ENCODE measurements at places on chromosomes 3 and 15. TPM values are rescaled to one million over a fixed set of nuclear protein-coding genes. Genes with fewer than 3 reads are reported as not detected.

DNA sequence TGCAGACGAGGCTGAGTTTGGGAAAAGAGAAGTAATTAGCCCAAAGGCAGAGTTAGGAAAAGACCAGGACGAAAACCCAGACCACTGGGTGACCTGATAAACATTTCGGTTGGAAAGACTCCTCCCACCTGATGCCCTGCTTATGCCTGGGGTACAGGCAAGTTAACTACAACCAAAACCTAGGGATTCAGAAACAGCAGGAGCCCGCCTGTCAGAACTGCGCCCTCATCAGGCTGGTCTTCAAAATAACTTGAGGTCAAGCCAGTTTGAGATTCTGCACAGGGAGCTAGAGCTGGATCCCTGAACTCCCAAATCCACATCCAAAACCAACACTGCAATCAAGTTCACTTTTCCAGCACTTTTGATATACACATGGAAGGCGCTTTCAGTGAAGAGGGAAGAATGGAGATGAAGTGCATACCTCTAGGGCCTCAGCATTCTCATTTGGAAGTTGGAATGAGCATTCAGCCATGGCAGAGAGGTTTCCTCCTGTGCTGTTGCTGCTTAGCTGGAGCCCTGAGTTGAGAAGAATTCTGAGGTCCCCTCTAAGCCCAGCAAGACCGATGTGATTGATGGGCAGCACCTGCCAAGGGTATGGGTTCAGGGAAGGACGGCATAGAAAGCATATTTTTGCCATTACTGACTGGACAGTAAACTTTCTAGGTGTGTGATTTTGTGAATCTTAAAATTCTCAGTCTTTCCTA, 11.6 kb downstream of the TSEN2 start:
- peaks cover 20% of the 10 kb centered on the region for H3K36me3 ChIP-seq
- DNase-seq: no peak
- H3K4me1 ChIP-seq: no peaks in the 10 kb centered on the region
- H3K27ac ChIP-seq: no peak overlapping the region
- no peaks in the 10 kb centered on the region for H3K27me3 ChIP-seq

DNA sequence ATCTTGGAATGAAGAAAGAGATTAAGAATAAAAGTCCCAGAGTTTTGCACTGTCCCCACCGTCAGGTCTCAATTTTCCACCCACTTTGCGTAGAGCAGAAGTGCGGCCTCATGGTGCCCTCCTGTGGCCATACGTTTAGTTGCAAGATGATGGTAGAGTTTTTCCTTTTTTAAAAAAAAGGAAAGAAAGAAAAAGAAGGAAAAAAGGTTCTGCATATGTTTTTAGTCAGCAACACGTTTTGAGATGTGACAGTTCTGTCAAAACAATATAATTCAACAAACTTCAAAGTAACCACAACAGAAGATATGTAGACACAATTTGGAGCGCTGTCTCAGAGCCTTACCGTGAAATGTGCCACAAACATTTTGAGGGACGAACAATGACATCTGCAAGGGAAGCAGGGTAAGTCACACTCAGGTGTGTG, 24.6 kb downstream of the EBLN2 start:
- no peak overlapping the region for H3K27ac ChIP-seq
- peak; percentile 66 for DNase-seq
- H3K4me3 ChIP-seq: no peak overlapping the region
- H3K4me1 ChIP-seq: no peaks in the 10 kb centered on the region
- no peaks in the 10 kb centered on the region for H3K36me3 ChIP-seq

GRCh38 chr3:17443142-17443541, 299.3 kb downstream of the TBC1D5 start:
- DNase-seq: no peak
- H3K27me3 ChIP-seq: no peaks in the 10 kb centered on the region
- H3K27ac ChIP-seq: no peak overlapping the region
- peaks cover 1% of the 10 kb centered on the region for H3K36me3 ChIP-seq

DNA sequence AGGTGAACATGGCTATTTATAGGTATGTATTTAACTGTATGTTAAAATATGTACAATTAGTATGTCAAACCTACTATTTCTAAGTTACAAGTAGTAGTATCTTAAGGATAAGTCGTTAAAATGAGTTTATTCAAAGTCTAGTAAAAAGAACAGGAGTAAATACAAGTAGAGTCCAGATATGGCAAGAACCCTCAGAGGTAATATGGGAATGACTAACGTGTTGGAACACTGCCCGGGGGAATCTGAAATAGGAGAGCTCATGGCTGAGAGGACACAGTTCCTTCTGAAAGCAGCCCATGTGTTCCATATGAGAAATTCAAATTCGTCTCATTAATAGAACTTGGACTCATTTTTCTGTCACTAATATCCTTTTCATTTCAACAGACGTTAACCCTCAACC, 158.8 kb downstream of the CLSTN2 start:
- no peaks in the 10 kb centered on the region for H3K36me3 ChIP-seq
- H3K4me1 ChIP-seq: no peaks in the 10 kb centered on the region
- DNase-seq: peak; percentile 32

DNA sequence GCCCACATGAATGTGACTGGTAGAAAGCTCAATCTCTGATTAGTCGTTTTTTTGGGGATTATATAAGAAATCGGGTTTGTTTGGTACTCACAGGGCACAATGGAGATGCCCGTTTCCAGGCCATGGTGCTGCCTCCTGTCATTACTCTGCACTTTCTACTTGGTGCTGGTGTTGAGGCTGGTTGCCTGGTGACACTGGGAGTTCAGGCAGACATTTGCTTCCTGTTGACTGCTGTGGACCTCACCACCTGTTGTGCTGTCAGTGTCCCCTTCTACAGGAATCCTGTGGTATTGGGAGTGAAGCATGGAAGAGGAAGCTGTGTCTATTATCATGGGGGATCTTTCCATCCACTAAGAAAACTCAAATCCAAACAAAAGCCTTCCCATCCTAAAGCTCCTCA, 227.2 kb upstream of the TBL1XR1 start:
- H3K27ac ChIP-seq: no peak overlapping the region
- peaks cover 2% of the 10 kb centered on the region for H3K4me1 ChIP-seq
- no peak for DNase-seq
- H3K4me3 ChIP-seq: no peak overlapping the region
- H3K36me3 ChIP-seq: no peaks in the 10 kb centered on the region

DNA sequence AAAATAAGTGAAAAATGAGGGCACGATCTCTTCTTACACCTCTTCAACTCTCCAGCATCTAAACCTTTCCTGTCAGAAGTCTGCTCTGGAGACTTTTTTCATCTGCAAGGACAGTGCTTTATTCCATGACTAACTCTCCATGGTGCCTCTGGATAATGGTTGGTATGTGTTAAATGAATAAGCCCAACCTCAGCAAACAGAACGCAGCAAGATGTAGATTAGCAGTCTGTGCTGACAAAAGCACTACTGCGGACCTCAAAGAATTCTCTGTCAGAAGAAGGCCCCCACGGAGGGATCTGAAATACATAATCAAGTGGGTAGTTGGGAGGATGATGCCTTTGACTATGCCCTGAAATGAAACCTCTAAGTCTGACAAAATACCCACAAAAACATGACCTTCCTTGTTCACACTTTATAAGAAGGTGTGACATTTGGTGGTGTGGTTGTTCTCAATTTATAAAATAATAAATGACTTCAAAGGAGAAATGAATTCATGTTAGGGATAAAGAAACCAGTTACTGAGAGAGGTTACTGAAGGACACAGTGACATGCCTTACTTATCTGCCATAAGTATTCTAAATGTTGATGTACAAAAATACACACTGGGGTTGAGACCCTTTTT, 43.2 kb upstream of the ADCY5 start:
- no peak overlapping the region for H3K27ac ChIP-seq
- H3K27me3 ChIP-seq: no peaks in the 10 kb centered on the region
- no peak for DNase-seq
- H3K4me3 ChIP-seq: no peak overlapping the region
- no peaks in the 10 kb centered on the region for H3K4me1 ChIP-seq

DNA sequence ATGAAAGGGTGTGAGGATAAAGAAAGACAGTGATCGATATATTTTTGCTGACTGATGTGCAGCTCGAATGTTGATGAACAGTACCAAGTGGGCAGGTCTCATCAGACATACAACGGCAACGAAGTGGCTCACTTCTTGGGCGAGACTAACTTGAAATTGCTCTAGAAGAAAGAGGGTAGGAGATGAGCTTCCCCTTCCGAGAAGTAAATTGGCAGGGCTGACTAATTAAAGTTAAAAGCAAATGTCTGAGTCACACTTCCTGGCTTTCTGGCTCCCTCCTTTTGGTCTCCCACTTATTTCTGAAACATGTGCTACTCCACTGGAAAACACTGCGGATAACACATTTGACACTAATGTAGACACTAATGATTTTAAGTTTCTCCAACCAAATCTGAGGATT, 228.3 kb downstream of the ABHD5 start:
- H3K4me3 ChIP-seq: no peak overlapping the region
- no peaks in the 10 kb centered on the region for H3K36me3 ChIP-seq
- DNase-seq: no peak
- peaks cover 4% of the 10 kb centered on the region for H3K27me3 ChIP-seq
- H3K27ac ChIP-seq: no peak overlapping the region

DNA sequence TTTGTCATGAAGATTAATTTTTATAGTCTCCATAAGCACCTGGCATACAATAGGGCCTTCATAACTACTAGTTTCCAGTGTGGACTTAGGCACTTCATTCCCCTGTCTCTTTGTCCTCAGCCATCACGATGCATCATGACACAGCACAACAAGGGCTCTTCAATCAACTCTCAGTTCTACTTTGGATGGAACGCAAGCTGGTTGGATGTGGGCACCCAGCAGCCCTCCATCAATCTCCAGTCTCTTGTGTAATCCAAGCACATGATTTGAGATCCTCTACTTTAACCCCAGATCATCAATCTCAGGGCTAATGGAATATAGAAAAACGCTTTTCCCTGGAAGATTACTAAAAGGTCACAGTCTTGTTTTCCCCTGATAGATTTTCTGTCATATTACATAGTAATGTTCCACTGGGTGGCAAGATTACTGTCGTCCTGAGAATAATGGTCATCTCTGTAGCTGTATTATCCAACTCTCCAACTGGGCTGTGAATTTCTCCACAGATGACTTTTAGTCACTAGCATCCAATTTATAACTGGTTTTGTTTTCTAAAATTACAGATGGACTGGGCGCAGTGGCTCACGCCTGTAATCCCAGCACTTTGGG, 22.9 kb upstream of the CHRNA7 start:
- H3K4me1 ChIP-seq: no peaks in the 10 kb centered on the region
- H3K27ac ChIP-seq: no peak overlapping the region
- no peaks in the 10 kb centered on the region for H3K27me3 ChIP-seq
- no peak overlapping the region for H3K4me3 ChIP-seq
- no peak for DNase-seq

- H3K4me3 ChIP-seq: no peak overlapping the region
- DNase-seq: no peak
- H3K27me3 ChIP-seq: no peaks in the 10 kb centered on the region
- no peak overlapping the region for H3K27ac ChIP-seq
- no peaks in the 10 kb centered on the region for H3K36me3 ChIP-seq
Observed at GRCh38 chr3:135337192-135337591, 542.1 kb downstream of the EPHB1 start.

Gene CMTM8
- 15.2 TPM for total RNA-seq

Gene RASGRF1
- total RNA-seq: 20.4 TPM

Gene GOLGA8J
- total RNA-seq: not detected

GRCh38 chr3:137738710-137739109, 25.4 kb upstream of the SOX14 start:
- H3K4me3 ChIP-seq: no peak overlapping the region
- H3K27ac ChIP-seq: no peak overlapping the region
- H3K4me1 ChIP-seq: no peaks in the 10 kb centered on the region
- no peak for DNase-seq
- no peaks in the 10 kb centered on the region for H3K36me3 ChIP-seq

DNA sequence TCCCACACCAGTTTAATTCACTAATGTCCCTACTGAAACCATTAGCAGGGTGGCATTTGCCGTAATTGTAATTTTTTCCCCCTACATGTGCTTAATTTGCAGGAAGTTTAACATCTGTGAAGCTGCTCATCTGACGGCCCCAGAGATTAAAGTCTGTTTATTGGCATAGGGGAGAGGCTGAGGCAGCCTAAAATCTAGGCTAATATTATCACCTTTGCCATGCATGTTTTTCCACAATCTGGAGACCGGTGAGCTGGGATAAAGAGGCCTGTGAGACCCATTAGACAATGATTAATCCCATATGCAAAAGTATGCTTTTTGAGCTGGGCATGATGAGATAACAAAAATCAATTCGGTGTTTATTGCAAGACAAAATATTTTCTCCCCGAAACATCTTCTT, 561.2 kb upstream of the ALCAM start:
- no peaks in the 10 kb centered on the region for H3K36me3 ChIP-seq
- H3K4me3 ChIP-seq: no peak overlapping the region
- DNase-seq: no peak
- H3K4me1 ChIP-seq: no peaks in the 10 kb centered on the region
- H3K27me3 ChIP-seq: no peaks in the 10 kb centered on the region

All from lung (tissue), 17 donors.